ENCODE measurements at places on chromosomes 4 and X.
A peak's percentile ranks its signal among the peaks of the same experiment; 100 is the strongest.

- DNase-seq = no peak
Measured at GRCh38 chrX:143363419-143363818, 153.9 kb downstream of the SPANXN3 start.

DNA sequence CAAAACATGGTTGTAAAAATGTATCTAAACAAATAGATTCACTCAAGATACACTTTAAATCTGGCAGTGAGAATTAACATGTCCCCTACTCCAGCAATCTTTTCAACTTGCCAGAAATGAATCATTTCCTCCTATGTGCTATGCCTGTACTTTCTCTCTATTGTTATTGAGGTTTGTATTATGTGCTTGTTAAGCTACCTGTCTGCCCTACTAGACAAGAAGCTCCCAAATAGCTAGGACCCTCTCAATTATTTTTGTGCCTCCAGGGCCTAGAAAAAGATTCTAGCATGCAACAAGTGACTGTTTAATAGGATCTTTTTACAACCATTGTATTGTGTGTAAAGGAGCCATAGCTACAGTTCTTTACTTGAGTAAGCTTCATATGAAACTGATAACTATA lies 3.5 kb upstream of the SAP30 start:
- no peak for DNase-seq

DNA sequence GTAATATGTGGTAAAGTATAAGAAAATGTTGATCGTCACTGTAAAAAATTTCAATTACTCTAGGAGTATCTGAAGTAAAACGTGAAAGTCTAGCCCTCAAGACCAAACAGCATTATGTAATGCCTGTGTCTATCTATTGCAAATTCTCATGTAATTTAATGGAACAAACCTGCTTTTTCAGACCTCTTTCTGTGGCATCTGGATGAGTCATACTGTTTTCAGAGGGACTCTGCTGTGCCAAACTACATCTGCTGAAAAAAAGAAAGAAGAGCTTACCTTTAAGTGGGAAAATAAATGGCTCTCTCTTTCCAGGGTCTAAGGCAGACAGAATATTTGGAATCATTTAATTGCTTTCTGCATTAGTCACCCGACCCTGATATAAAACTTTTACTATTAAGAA lies 89.8 kb upstream of the ARMCX2 start:
- no peak for DNase-seq

GRCh38 chr4:152640058-152640921 lies 39.5 kb downstream of the TMEM154 start:
- no peak for DNase-seq

DNA sequence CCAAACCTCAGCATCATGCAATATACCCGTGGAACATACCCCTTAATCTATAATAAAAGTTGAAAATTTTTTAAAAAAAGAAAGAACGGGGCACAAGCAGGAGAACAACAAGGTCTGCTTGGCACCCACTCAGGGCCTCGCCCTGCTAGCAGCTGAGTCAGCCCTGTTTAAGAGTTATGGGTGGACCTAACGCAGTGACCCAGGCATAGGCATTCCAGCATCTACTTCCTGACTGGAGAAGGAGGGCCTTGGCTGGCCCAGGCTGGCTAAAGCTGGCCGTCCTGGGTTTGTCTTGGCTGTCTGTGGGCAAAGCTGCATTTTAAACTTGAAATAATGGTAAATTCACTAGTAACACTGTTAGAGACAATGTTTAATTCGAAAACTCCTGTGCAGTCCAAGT lies 236.7 kb upstream of the PGRMC2 start:
- peak; percentile 88 for DNase-seq

DNA sequence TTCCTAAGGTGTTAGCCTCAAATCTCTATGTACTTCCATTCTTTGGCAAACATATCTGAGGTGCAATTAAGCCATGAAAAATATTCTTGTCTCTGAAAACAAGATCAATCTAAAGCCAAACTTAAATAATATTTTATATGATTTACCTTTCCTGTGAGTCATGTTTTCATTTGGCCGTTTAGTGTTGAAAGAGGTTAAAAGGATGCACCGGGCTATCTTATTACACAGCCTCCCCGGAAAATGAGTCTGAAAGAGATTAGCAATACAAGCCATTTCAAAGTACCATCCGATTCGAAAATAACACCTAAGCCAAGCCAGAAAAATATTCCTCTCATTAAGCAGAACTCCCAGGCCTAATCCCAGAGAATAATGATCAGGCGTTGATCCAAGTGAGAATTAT lies 161.5 kb upstream of the EPHA5 start:
- DNase-seq = no peak

DNA sequence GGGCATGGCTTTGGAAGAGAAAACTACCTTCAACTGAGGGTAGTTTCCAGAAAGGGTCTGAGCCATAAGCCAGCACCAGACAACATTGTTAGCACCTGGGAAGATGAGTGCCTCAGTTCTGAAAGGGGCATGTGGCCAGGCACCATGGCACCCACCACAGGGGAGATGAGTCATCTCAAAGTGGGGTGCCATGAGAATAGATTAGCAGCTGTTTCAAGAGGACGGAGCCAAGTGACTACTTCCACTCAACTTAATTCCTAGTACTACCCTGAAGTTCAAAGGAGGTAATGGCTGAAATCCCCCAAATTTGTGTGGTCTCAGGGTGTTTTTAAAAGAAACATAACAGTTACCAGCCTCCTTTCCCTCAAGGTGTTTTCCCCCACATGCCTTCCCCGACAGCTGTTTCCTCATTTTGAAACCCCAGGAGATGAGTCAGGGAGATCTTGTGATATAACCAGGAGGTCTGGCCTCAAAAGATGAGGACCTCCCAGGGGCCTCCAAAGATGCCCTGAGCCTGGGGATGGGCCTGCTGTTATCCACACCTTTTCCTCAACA lies 27.8 kb upstream of the FTHL17 start:
- DNase-seq = no peak

DNA sequence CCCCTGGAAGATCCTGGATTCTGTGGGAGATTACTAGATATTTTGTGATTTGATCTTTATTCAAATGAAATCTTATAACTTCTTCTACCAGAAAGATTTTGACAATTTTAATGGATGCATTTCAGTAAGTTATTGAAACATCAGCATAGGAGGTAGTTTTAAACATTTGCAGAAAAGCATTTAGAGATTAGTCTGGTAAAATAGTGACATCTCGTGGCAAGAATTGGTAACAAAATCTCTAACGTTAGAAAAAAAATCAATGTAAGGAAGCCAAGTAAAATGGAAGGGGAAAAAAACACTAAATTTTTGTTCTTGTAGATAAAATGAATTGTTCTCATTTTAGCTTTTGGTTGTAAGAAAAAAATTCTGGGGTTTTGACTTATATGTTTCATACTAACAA lies 73.3 kb downstream of the TASL start:
- no peak for DNase-seq

- DNase-seq = no peak
Measured at GRCh38 chrX:2793752-2794151, 35.0 kb upstream of the GYG2 start.

DNA sequence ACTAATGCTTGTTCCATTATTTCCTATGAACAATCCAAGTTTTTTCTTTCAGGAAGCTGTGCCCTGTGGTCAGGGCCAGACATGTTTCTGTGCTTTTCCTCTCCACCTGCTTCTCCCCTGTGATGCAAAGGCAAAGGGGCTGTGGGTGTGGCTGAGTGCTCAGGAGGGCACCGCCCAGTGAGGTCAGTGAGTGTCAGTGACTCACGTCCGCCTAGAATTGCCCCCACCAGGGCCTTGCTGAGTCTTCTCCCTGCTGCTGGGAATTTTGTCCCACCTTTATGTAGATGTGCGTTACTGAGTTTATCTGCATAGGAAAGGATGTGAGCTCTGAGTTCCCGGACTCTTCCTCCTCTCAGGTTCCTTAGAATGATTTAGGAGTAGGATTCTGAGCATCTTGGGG lies 283.2 kb downstream of the DCHS2 start:
- no peak for DNase-seq

DNA sequence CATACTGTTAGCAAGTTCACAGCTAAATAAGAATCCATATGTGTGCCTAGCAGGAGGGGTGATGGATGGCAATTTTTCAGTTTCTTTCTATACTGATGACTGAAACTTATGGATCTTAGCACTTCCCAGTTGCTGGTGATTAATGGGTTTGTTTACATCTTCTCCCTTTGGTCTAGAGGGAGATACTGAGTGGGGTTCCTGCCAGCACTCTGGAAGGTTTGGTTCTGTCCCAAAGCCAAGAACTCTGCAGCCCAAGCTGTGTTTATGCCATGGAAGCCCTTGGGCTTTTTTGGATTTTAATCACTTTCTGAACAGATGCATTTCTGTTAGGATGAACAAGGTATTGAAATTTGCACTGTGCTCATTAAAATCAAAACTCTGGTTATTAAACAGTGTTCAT lies 43.5 kb downstream of the DDIT4L start:
- no peak for DNase-seq

GRCh38 chr4:76762137-76763130 lies 135.5 kb downstream of the SOWAHB start:
- DNase-seq = no peak
